ENCODE measurements at places on chromosomes 3 and 15. TPM values are rescaled to one million over a fixed set of nuclear protein-coding genes. Genes with fewer than 3 reads are reported as not detected.

SEC61A1 gene
- 320 TPM for total RNA-seq

CHMP2B gene
- total RNA-seq: 40.0 TPM

KNL1 gene
- 0.36 TPM for total RNA-seq

LRRC49 gene
- 9.5 TPM for total RNA-seq

RHCG gene
- total RNA-seq: 195 TPM

NTRK3 gene
- not detected for total RNA-seq

PPM1L gene
- total RNA-seq: 4.1 TPM

FAM81A gene
- total RNA-seq: 0.34 TPM

RBPMS2 gene
- total RNA-seq: not detected

ALDH1A2 gene
- 0.85 TPM for total RNA-seq

LRRC34 gene
- 0.43 TPM for total RNA-seq

HDAC11 gene
- 36.2 TPM for total RNA-seq

GOLGA6A gene
- total RNA-seq: 0.07 TPM

GOLGA8T gene
- total RNA-seq: not detected

RLBP1 gene
- 0.28 TPM for total RNA-seq

LDHAL6B gene
- not detected for total RNA-seq

MKRN3 gene
- total RNA-seq: 3.4 TPM

APBA2 gene
- total RNA-seq: 5.1 TPM

UPK1B gene
- total RNA-seq: 20.1 TPM

UBA3 gene
- total RNA-seq: 63.6 TPM

TM6SF1 gene
- 1.7 TPM for total RNA-seq

TIMP4 gene
- 1.4 TPM for total RNA-seq

TJP1 gene
- 98.8 TPM for total RNA-seq

CLEC3B gene
- total RNA-seq: not detected

TRPM1 gene
- total RNA-seq: 0.68 TPM

PYDC2 gene
- not detected for total RNA-seq

RFC4 gene
- total RNA-seq: 17.1 TPM

THRB gene
- 14.2 TPM for total RNA-seq

COL6A5 gene
- not detected for total RNA-seq

SERINC4 gene
- total RNA-seq: not detected

IGDCC3 gene
- total RNA-seq: not detected

C15orf40 gene
- 7.8 TPM for total RNA-seq

ENTPD3 gene
- 24.3 TPM for total RNA-seq

CPN2 gene
- not detected for total RNA-seq

IGSF10 gene
- total RNA-seq: under 0.01 TPM

VPS8 gene
- total RNA-seq: 70.4 TPM
